ENCODE measurements at places on chromosomes 2 and 18.
A peak's percentile ranks its signal among the peaks of the same experiment; 100 is the strongest.

- no peak for DNase-seq
These were observed 14.1 kb upstream of the HOXD1 start for GRCh38 chr2:176174382-176174823.

DNA sequence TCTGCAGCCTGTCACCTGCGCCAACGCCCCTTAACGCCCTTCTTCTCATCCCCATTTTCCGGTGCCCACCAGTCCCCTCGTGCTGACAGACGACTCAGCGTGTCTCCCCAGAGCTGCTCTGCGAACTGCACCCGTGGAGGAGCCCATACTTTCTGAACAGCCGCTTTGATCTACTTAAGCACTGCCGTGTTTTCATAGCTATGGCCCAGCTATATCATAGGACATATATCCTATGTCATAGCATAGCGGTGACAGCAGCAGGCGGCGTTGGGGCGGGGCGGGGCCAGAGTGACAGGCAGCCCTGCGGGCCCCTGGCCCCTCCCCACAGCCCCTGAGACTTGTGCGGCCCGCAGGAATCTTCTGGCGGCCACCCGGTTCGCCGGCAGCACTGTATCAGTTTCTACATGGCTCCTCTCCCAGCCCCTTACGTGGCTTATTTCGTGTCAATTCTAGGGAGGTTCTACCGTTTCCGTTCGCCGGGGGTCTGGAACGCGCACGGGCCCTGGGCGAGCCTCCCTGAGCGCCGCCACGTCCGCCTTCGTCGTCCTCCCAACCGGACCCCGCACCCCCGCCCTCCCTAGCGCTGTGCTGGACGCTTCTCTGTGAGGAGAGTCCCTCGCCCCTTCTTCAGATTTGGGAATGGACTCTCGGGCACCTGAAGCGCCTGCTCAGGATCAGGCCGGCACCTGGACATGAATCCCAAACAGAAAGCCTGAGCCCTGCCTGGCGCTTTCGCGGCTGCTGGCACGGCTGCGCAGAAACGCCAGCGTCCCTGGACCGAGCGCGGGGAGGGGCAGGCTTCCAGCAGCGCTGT is 35.4 kb downstream of the PTPN18 start:
- DNase-seq: peak; percentile 61

DNA sequence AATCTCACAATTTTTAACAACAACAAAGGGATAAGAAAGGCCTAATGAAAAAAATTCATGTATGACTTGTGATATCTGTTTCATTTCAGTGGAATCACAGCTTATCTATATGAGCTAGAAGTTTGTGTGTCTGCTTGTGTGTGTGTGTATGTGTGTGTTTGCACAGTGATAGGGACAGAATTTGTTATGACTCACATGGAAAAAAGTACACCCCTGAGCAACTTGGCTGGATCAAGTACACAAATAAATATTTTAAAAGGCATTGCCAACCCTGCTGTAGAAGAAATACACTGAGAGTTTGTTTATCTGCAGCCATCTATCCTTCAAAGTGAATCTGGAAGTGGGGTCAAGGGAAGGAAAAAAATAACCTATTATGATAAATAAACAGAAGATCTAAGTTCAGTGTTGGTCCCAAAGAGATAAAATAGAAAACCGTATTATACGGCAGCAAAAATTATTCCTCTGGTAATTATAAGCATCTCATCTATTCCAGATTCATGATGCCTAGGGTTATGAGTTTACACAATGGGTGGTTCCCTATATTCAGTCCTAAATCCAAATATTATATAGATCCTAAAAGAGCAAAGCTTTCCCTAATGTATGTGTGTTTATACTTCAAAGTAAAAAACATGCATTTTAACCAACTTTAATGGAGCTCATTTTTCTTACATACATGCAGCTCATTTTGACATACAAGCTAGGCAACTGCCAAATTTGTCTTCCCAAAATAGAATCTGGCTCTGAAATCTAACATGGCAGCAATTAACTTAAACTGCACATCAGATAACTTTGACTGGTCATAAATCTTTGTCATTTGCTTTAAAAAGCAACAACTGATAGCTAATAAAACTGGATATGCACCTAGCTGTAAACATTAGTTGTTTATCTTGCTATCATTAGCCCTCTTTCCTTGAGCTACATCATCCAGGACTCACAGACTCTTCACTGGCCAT is 420.6 kb downstream of the IRS1 start:
- no peak for DNase-seq

DNA sequence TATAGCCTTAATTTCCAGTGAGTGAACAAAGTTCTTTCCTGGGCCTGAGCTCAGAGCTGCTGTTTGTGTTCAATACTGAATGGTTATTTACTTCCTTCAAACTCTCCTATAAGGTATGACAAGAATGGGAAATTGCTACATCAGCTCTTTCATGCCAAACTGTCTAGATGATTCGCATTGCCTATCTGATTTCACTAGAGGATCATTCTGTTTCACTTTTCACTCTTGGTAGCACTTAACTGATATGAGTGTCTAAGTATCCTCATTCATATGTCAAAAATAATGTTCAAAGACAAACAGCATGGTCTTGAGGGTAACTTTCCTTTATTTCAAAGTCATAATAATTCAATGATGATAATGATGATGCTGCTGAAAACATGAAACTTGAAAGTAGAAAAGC is 32.9 kb upstream of the SCG2 start:
- no peak for DNase-seq

- DNase-seq: no peak
These were observed 633.9 kb upstream of the LRRTM1 start for GRCh38 chr2:80938463-80938862.

DNA sequence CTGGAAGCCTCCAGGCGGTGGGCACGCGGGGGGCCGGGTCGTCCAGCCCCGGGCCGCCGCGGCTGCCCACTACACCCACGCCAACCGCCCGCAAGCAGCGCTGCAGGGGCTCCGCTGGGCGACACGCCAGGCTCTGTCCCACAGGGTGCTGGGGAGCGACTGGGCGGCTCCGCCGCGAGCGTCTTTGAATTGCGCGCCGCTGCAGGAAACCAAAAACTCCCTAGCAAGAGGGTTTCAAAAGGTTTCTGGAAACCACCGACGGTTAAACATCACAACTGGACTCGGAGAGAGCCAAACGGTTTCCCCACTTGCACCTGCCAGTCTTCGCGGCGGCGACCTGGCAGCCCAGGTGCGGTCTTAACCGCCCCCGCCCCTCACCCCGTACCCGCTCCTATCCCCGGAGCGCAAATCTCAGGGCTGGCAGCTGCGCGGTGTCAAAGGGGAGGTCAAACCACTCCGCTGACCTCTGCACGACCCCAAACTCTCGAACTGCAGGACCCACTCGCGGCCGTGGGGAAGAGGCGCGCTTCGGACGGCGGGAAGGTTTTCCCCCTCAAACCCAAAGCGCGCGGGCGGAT is 1.0 kb downstream of the CXCR4 start:
- DNase-seq: peak; percentile 75

DNA sequence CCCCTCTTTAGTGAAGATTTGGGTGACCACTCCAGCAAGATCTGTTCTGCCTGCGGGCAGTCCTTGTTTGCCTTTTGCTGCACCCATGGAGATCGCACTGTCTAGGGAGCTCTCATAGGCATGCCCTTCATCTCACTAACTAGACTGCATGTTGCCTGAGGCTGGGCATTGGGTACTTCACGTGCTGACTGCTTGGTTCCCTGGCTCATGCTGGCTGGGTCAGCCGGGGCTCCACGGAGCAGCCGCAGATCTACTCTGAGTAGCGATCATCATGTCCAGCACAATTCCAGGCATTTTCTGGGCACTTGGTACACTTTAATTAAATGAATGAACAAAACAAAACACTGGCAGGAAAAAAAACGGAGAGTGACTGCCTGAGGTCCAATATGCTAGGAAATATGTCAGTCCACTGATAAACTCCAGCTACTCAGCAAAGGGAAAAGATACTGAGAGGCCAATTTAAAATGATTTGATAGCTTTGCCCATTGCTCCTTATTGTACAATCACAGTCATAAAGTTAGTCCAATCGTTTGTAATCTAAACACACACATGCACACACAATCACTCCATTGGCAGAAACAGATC is 220.3 kb downstream of the C1D start:
- no peak for DNase-seq

- DNase-seq: no peak
These were observed 4.5 kb downstream of the RAB31 start for GRCh38 chr18:9712611-9713010.

DNA sequence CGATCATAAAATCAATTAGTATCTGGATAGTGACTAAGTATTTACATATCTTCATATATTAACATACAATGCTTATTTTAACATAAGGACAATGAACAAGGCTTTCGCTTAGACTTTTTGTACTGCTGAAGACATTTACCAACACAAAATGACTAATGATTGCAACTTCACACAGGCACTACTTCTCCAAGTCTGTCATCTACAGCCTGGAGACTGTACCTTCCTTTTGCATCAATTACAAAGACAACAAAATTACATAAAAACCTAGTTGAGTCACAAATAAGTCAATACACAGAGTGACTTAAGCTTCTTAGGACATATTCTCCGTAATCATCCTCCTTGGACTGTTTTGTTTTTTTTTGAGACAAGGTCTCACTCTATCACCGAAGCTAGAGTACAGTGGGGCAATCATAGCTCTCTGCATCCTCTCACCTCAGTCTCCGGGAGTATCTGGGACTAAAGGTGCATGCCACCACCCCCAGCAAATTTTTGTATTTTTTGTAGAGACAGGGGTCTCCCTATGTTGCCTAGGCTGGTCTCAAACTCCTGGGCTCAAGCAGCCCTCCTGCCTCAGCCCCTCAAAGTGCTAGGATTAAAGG is 15.9 kb downstream of the PUM2 start:
- no peak for DNase-seq

GRCh38 chr2:172389685-172390339 is 37.6 kb upstream of the ITGA6 start:
- no peak for DNase-seq

DNA sequence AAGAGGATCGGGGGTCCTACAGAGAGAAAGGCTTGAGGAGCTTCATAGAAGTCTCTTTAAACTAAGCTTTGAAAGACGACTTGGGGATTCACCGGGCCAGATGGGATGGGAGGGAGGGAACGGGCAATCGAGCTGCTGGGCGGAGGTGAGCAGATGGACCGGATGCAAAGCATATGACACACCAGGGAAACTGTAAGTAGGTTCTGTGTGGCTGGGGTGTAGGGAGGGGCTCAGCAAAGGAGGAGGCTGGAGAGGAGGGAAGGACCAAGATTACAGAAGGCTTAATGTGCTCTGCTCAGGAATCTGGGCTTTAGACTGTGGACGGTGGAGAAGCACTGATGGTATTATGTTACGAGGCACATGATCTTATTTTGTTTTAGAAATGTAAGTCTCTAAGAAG is 131.5 kb downstream of the MAIP1 start:
- DNase-seq: no peak

GRCh38 chr18:3177902-3178687 is 41.7 kb downstream of the MYOM1 start:
- DNase-seq: no peak

DNA sequence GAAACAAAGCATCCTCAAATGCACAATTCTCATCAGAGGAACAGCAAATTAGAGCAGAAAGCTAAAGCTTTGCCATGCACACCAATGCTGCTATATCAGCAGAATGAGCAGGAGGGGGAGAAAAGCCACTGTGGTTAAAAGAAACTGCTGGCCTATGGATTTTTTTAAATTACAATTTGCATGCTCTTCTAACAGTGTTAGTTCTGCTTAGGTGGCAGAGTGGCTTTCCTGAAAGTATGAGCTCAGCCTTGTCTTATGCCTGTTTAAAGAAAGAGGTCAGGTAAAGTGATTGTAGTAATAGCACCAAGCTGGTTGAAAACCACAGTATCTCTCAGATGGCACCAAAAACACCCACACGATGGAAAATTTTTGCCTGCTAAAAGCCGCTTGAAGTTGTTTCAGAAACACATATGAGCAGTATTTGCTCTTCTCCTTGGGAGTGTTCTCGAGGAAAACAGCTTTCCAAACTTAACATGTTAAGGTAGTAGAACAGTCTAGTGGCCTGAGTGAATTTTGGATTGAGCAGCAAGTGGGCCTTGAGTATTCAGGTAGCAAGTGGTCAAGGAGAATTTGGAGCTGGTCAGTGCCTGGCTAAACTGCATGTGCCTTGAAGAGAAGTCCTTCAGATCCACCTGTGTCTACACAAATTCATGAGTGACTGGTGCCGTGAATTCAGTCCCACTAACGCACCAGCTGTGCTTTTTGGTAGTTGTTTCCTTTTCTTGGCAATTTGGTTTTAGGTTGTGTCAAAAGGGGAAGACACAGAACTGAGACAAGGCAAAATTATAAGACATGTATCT is 19.6 kb upstream of the NDUFV2 start:
- DNase-seq: peak; percentile 92

GRCh38 chr2:188079196-188079595 is 212.5 kb upstream of the GULP1 start:
- no peak for DNase-seq

- DNase-seq: no peak
These were observed 25.2 kb upstream of the OTOS start for GRCh38 chr2:240165661-240166060.

DNA sequence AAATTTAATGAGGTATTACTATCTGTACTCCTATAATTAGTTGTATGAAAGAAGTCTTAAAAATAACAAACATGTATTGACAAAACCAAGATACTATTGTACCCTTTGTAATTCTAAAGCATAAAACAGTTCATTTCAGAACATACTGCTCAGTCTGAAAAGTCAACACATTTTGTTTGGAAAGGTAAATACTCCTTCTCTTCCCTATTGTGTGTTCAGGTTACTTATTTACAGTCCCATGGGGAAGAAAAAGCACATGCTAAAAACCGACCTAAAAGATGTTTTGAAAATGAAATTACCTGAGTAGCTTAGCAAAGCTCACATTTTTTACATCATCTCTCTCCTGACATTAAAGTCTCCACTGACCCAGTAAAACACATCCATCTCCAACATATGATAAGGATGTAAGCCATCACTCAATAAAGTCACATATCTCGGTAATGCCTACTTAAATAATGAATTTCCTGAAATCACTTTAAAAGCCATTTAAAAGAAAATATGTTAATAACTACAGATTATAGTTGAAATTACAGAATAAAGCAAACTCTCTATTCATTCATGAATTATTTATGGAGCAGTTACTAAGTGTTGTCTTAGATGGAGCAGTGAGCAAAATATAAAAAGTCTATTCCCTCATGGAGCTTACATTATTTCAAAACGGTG is 75.6 kb upstream of the FZD5 start:
- no peak for DNase-seq

DNA sequence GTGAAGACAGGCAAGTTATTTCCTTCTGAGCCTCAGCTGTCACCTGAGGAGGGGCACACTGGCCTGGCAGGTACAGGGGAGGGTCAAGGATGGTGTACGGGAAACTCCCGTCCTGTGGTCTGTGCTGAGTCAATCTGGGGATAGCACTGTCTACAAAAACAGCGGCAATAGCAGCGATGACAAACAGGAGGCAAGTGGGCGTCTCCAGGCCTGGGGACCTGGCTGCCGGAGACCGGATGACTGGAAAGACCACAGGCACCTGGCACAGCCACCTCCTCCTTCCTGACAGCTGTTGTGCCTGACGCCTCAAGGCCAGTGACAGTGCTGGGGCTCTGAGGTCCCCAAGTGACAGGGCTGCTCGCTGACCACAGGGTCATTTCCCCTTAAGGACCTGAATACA is 202.1 kb upstream of the HS6ST1 start:
- peak; percentile 81 for DNase-seq
